SJSA1 (cell line): ENCODE measurements at places on chromosomes 5 and 9. TPM values are rescaled to one million over a fixed set of nuclear protein-coding genes. Genes with fewer than 3 reads are reported as not detected.

DNA sequence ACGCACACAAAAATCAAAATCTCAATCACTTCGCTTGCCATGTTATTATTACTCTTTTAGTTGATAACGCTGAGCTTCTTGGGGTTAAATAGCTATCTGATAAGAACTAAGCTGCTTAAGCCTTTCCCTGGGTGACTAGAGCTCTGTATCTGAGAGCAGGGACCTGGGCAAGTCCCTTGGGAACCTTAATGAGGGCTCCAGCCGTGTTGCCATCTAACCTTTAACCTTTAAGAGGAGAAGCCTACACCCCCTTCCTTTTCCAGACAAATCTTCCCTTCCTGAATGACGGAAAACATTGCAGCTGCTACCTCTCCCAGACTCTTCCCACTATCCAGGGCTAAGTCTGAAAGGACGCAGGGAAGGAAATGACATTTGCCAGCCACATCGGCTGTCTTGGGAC, 216.5 kb upstream of the RAI14 start:
- no peak for DNase-seq

- DNase-seq = no peak
These were observed 25.5 kb upstream of the CCNH start for GRCh38 chr5:87438231-87438630.

DNA sequence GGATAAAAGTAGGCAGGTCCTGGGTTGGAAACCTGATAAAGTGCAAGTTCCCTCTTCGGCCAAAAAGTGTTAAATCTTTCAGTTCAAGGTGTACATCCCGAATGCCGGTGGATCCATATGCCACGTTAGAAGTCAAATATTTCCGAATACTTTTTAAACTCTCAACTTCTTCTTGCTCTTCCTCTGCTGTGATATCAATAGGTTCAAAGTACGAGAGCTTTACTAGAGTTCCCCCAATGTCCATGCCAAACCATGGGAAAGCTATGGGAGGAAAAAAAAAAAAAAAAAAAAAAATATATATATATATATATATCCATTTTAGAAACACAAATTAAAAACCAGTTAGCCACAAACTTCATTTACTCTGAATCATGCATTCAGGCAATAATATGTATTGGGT, 10.4 kb downstream of the PANK3 start:
- DNase-seq = no peak

GRCh38 chr9:73617586-73617985, 465.9 kb downstream of the ANXA1 start:
- DNase-seq = no peak

DNA sequence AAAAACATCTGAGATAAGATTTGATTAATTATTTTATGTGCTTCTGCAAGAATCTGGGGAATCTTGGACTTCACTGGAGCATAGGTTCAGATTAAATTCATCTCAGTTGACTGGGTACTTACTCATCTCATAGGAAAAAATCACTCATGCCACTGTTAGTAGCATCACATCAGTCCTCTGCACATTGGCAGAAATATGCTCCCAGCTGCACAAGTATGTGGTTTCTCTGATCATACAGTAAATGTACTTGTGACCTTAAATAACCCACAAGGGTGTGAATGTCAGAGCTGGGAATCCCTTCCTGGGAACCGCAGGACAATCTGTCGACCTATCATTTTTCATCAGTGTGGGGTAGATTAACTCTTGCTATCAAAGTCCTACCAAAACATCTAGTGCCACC, 203.7 kb upstream of the SLC24A2 start:
- no peak for DNase-seq

DNA sequence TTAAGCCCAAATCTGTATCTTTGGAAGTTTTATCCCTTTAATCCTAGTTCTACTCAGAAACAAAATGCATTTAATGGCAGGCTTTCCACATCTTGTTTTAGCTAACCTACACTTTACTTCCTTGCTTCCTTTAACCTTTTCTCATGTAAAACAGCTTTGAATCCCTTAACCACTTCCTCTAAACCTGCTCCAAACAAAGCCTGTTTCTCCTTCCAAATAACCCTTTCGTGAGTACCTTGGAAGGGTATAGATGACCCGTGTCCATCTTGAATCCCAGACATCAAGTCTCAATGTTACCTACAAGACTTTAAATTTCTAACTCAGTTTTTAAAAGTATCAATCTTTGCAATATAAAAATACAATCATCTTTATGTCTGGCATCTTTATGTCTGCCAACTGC, 78.4 kb downstream of the DROSHA start:
- DNase-seq = no peak

GRCh38 chr9:22044583-22044982, 35.5 kb upstream of the CDKN2B start:
- DNase-seq = no peak

- DNase-seq = no peak
These were observed 30.4 kb upstream of the NKX2-5 start for GRCh38 chr5:173265433-173265832.

DNA sequence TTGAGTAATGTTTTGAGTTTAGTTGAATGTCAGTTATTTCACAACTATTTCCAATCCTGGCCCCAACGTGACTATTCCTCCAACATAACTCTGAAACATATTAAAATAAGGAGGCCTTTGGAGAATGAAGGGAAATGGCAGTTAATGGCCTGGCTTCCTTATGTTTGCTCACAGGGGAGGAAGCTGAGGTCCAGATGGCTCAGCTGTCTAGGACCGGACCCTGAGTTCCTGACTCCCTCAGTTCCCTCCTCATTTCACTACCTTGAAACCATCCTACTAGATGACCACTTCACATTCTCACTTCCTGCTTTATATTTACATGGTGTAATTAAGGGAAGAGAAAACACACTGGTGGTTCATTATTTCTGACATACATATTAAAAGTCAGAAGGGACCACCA, 6.6 kb downstream of the OTULINL start:
- DNase-seq = no peak

Gene TMEM171
- total RNA-seq = 4.5 and 8.4 TPM in 2 replicates

Gene CYLC2
- total RNA-seq = not detected in 2 replicates

Gene CCL19
- total RNA-seq = not detected in 2 replicates

Gene LCN10
- total RNA-seq = not detected in 2 replicates

Gene PTPDC1
- 7.7 and 12.0 TPM in 2 replicates for total RNA-seq
